Cardiac atrium fibroblast (primary cell): ENCODE measurements at places on chromosomes 12 and 14. TPM values are rescaled to one million over a fixed set of nuclear protein-coding genes. Genes with fewer than 3 reads are reported as not detected.

Gene ITGB7
- total RNA-seq: 0.18 TPM in 1 of 2 replicates, not detected in the other

Gene PLEK2
- 1.8 and 3.9 TPM in 2 replicates for total RNA-seq

Gene C12orf54
- total RNA-seq: not detected in 2 replicates

Gene SPRING1
- 15.9 and 24.3 TPM in 2 replicates for total RNA-seq

Gene DAO
- total RNA-seq: not detected in 2 replicates

Gene EFS
- 1.8 and 3.6 TPM in 2 replicates for total RNA-seq

Gene FAM177A1
- 41.9 and 48.4 TPM in 2 replicates for total RNA-seq

Gene RIMBP2
- not detected in 2 replicates for total RNA-seq

Gene MIP
- not detected in 2 replicates for total RNA-seq

Gene VRTN
- not detected in 2 replicates for total RNA-seq

Gene GPR135
- total RNA-seq: 1.1 and 1.4 TPM in 2 replicates

Gene NEDD8
- total RNA-seq: 140 and 176 TPM in 2 replicates

Gene CEBPE
- not detected in 2 replicates for total RNA-seq

Gene CBX5
- 22.0 and 31.1 TPM in 2 replicates for total RNA-seq

Gene MYG1
- 38.6 and 54.3 TPM in 2 replicates for total RNA-seq

Gene LRRK2
- 1.1 and 1.4 TPM in 2 replicates for total RNA-seq

Gene BLOC1S1
- total RNA-seq: 89.1 and 122 TPM in 2 replicates

Gene EMP1
- 548 and 646 TPM in 2 replicates for total RNA-seq

Gene PRB2
- not detected in 2 replicates for total RNA-seq
